Skeletal muscle cell (primary cell): ENCODE measurements at places on chromosomes 6 and 20.
A peak's percentile ranks its signal among the peaks of the same experiment; 100 is the strongest.

- DNase-seq, result no peak
Measured at GRCh38 chr6:36378936-36379335, 8.5 kb downstream of the ETV7 start.

DNA sequence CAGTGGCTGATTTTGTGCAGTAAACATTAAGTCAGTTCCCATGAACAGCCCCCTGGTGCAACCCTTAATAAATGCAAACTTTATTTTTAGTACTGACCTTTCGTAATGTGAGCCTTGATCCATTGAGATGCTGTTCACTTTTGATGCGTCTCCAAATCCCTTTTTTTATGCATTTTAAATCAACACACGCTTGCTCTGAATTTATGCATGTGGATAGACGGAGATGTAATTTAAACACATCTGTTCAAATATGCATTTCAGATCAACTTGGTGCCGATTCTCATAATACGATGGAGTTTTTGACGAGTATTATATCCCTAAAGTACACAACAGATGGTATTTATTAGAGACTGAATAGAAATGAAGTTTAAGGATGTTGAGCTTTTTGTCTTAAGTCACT lies 505.7 kb downstream of the CDKAL1 start:
- no peak for DNase-seq

- DNase-seq, result peak; percentile 44
Measured at GRCh38 chr6:57224769-57225515, 2.8 kb upstream of the RAB23 start.

- DNase-seq, result no peak
Measured at GRCh38 chr6:5338177-5338960, 77.1 kb downstream of the FARS2 start.

- DNase-seq, result no peak
Measured at GRCh38 chr6:79146421-79146820, 68.4 kb upstream of the PHIP start.

DNA sequence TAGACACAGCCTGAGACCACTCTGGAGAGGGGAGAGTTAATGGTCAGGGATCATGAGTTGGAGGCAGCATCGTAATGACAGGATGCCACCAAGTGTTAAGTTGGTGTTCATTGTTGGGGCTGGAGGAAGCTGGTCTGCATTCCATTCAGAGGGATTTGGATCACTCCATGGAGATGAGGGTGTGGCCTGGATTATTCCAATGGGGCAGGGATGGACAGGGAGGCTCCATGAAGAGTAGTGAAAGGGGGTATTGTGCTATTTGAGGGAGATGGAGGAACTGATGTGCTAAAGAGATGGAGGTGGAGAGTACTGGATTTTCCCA lies 1.1 kb downstream of the SAPCD1 start:
- DNase-seq, result no peak

DNA sequence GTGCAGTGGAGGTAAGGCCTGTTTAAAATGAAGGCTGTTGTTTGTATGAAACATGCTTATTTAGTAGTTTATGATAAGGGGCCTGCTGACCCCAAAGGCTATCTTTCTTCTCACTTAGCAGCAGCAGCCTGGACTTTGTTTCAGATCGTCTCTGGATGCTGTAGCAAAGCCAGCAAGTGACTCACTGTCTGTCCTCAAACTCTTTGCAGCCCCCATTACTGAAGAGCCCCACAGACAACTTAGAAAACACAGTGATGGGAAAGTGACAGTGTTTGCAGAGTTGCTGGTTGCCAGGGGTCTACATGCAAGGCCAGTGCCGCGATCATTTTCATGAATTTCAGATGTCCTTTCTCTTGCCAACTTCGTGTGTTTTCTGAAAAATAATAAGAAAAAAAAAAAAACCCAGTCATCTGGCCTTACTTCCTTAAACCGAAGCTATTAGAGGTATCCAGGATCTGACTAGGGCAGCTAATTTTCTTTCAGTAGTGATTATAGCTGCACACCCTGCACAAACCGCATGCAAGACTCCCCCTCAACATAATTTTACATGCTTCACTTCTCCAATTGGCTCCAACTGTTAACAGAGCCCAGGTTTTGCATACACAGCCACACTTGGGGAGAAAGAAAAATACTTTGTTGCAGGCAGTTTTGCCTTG lies 11.6 kb upstream of the F13A1 start:
- no peak for DNase-seq

GRCh38 chr6:26129656-26130055 lies 42.4 kb downstream of the HFE start:
- DNase-seq, result no peak

GRCh38 chr6:36422714-36423100 lies 19.9 kb downstream of the PXT1 start:
- no peak for DNase-seq

DNA sequence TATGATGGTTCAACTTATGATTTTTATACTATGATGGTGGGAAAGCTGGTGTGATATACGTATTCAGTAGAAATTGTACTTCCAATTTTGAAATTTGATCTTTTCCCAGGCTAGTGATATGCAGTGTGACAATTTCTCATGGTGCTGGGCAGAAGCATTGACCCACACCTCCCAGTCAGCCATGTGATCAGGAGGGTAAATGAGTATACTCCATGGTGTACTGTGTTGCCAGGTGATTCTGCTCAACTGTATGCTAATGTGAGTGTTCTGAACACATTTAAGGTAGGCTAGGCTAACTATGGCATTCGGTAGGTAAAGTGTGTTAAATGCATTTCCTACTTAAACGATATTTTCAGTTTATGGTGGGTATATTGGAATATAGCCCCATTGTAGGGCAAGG lies 19.1 kb downstream of the PTPRA start:
- no peak for DNase-seq

- DNase-seq, result no peak
Measured at GRCh38 chr20:16135630-16136029, 437.6 kb downstream of the KIF16B start.

GRCh38 chr20:25252230-25252651 lies 4.4 kb downstream of the PYGB start:
- no peak for DNase-seq

- DNase-seq, result no peak
Measured at GRCh38 chr20:46202766-46203509, 84.8 kb downstream of the CD40 start.

- no peak for DNase-seq
Measured at GRCh38 chr6:17542243-17542642, 57.9 kb upstream of the FAM8A1 start.

GRCh38 chr6:45156075-45156474 lies 172.1 kb upstream of the RUNX2 start:
- DNase-seq, result no peak

- no peak for DNase-seq
Measured at GRCh38 chr6:109299265-109299607, 83.0 kb downstream of the CD164 start.

- no peak for DNase-seq
Measured at GRCh38 chr6:134315974-134316441, 1.9 kb downstream of the SGK1 start.

- DNase-seq, result no peak
Measured at GRCh38 chr6:48714250-48714649, 603.3 kb upstream of the PTCHD4 start.

DNA sequence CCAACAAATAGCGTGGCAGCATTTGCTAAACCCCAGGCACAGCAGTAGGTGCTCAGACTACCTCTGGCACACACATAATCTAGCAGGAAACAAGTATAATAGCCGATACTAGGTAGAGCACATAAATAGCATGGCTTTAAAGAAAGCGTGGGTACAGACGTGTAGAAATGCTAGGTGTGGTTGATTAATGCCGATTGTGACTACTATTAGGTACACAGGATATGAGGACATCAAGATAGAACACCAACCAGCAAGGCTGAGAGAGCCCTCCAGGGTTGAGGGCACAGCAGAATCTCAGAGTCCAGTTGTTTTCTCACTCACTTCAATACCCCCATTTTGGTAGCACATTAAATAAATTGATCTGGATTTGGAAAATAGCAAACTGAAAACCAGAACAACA lies 100.5 kb downstream of the PKHD1 start:
- DNase-seq, result no peak

GRCh38 chr6:91434576-91434975 lies 847.7 kb upstream of the MAP3K7 start:
- DNase-seq, result no peak

GRCh38 chr6:135488023-135488422 lies 9.5 kb downstream of the AHI1 start:
- DNase-seq, result no peak

- DNase-seq, result no peak
Measured at GRCh38 chr6:106637051-106637716, 7.8 kb downstream of the QRSL1 start.

DNA sequence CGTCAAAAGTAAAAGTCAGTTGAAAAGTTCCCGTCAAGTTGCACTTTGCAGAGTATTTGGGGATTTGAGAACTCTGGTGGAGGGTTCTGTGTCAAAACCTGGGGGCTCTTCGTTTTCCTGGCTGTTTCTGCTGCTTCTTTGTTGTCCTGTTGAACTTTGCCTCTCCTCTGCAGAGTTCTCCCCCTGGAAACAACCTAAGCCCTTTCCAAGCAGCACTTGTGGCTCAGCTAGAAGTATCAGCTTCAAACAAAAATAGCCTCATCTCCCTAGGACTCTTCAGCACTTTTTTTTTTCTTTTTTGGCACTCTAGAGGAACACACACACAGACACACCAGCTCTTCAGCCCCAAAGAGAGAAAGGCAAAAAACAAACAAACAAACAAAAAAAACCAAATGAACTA lies at the start of gene TRDN:
Gene TRDN, minus strand, starts transcription at position 169 of the 400 bp plus-strand sequence. CDS start 175 bp downstream, outside the sequence.
- DNase-seq, result no peak

- no peak for DNase-seq
Measured at GRCh38 chr6:70164556-70164955, 138.3 kb downstream of the COL9A1 start.

- peak; percentile 10 for DNase-seq
Measured at GRCh38 chr6:16168858-16169257, 40.0 kb downstream of the MYLIP start.

DNA sequence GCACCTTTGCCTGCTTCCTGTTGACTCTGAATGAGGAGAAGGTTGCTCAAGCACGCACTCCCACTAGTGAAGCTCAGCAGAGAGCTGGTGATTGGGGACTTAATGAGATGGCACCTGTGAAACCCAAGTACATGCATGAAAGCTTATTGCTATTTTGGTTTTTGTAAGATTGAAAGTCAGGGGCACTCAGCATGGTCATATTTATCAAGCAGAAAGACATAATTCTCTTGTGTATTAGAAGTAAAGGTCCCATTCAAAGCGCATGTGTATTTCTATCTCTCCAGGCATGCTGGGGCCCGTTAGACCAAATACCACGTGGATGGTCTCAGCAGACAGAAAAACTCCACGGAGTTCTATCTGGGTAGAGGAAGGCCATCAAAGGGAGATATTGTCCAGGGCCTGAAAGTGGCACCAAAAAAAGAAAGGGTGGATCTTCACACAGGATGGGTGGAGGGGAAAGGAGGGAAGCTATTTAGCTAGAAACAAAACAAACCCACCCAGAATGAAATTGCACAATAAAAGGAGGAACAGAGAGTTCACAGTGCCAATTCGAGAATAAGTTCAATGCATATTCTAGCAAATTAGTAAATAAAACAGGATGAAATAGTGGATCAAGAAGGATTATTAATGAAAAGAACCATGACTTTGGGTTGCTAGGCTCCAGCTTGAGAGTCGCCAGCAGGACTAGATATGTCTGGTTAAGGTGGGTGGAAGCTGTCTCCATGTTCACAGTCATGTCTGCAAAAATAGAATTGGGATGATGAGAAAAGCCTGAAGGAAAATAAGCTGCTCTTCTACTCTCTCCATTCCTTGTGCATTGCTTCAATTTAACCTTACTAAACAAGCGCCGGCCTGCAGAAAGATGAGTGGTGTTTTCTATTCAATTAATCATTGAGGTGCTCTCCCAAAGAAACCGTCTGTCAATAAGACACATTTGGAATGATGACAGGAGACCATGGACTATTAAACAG lies 224.9 kb upstream of the DTNBP1 start:
- no peak for DNase-seq

- DNase-seq, result no peak
Measured at GRCh38 chr6:603265-603664, 53.6 kb downstream of the HUS1B start.

DNA sequence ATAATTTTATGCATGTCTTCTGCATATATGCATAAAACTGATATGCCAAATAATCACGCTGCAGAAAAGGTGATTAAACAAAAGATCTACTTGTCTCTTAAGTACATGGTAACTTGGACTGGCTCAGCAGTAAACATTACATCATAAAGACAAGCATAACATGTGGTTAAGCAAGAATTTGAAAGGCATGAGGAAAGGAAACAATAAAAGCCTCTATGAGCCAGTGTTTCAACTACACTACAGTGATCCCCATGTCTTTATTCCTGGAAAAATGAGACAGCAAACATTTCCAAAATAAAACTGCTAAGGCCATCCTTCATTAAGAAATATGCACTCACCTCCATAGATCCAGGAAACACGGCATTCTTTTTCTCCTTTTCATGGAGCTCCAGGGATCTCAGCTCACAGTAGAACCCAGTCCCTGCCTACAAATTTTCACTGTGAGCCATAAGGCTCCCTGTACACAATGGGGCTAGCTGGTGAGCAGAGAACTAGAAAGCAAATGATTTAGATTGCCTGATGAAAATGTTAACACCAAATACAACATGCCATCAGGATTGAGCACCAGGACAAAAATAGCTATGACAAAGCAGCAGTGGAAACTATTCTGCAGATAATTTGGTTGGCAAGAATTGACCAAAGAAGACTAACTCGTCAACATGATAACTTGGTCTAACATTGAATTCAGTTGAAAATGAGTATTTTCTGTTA lies 156.1 kb downstream of the COL21A1 start:
- DNase-seq, result peak; percentile 83

DNA sequence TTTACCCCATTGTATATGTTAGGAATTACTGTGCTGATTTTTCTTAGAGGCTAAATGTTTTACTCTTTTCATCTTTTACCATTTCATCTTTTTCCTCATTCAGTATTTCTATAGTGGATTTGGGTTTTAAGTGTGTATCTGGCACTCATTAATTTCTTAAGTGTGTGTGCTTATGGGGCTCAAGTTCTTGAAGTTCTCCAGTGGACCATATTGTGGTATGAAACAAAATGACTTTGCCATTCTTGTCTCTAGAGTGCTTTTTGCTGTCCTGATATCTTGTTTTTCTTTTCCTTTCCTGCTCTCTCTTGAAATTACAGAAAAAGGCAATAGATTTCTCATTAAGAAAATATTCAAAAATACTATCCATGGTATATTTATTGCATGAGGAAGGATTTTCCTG lies 123.1 kb downstream of the ARID1B start:
- no peak for DNase-seq

- no peak for DNase-seq
Measured at GRCh38 chr20:62805711-62806382, 1.2 kb downstream of the OGFR start.

DNA sequence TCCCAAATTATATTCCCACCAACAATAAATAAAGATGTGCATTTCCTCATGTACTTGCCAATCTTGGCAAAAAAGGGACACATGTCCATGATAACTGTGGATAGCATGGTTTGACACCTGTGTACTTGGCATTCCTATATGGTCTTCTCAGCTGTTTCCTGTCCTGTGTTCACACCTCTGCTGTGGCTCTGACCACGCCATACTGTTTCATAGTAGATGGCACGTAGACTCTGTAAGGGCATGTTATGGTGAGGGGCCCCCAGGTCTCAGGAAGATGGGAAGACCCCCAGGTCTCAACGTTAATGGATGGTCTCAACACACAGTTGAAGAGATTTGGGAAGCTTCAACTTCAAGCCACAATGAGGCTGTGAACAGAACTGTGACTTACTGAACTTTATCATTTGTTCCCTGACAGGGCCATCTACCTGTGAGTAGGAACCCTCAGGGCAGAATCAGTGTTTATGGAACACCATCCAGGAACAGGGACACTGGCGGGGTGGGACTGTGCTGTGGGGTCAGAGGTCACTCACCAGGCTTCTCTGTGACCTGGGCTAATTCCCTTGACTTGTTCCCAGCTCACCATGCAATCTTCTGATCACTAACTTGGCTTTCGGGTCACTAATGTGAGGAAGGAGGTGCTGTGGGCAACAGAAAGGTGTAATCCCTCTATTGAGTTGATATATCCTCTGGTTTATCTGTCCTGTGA lies 11.8 kb downstream of the ZBTB24 start:
- no peak for DNase-seq
